Activated CD4-positive, alpha-beta T cell treated with anti-CD3 and anti-CD28 coated beads for 36 hours (primary cell): ENCODE measurements at places on chromosomes 5 and 9.
A peak's percentile ranks its signal among the peaks of the same experiment; 100 is the strongest.

DNA sequence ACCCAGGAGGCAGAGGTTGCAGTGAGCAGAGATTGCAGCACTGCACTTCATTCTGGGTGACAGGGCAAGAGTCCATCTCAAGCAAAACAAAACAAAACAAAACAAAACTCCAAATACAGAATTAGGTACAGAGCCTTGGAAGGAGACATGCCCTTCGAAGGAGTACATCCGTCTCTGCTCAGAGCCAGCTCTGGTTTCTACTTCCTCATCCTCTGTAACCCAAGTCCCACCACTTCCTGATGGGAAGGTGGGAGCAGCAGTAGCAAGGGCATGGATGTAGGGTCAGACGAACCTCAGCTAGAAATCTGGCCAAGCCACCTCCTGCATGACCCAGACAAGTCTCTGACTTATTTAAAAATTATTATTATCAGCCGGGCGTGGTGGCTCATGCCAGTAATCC is 16.5 kb upstream of the STXBP1 start:
- DNase-seq = no peak

- DNase-seq = no peak
Observed at GRCh38 chr9:136719195-136719880, 7.0 kb downstream of the DIPK1B start.

GRCh38 chr9:28584542-28584941 is 1011.3 kb upstream of the C9orf72 start:
- no peak for DNase-seq

- no peak for DNase-seq
Observed at GRCh38 chr9:119453490-119453911, 84.3 kb upstream of the BRINP1 start.

GRCh38 chr9:37295796-37296195 is 126.7 kb upstream of the GRHPR start:
- no peak for DNase-seq

- no peak for DNase-seq
Observed at GRCh38 chr9:124222918-124223720, 34.6 kb upstream of the NEK6 start.

DNA sequence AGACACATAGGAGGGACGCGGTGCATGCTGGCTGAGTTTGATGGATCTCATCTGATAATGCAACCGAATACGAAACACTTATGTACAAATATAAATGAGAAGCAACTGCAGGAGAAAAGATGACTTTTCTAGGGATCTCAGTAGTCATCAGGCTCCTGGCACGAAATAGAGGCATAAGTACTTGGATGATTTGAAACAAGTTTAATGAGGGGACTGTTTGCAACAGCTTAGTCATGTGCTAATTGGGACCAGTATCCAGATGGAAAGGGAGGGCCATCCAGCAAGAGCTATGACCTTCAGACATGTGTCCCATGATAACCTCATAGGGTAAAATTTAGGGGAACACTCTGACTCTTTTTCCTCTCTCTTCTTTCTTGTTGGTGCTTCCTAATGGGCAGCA is 123.0 kb downstream of the EGFLAM start:
- no peak for DNase-seq

GRCh38 chr5:158599157-158599556 is 500.6 kb downstream of the EBF1 start:
- no peak for DNase-seq

GRCh38 chr5:93674866-93675459 is 66.4 kb downstream of the POU5F2 start:
- DNase-seq = no peak

DNA sequence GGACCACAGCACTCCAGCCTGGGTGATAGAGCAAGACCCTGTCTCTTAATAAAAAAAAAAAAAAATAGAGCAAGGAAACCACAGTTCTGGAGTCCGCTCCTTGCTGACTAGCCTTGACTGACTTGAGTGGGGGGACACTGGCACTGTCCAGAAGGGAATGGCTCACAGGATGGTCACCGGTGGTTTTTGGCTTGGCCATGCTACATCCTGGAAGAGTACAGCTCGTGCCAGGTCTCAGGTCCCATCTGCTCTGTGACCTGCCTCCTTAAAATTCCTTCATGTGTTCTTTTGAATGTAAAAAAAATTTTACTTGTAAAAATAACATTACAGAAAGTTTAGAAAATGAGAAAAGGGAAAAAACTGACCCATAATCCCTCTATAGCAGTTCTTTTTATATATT is 5.6 kb downstream of the NANS start:
- DNase-seq = no peak

DNA sequence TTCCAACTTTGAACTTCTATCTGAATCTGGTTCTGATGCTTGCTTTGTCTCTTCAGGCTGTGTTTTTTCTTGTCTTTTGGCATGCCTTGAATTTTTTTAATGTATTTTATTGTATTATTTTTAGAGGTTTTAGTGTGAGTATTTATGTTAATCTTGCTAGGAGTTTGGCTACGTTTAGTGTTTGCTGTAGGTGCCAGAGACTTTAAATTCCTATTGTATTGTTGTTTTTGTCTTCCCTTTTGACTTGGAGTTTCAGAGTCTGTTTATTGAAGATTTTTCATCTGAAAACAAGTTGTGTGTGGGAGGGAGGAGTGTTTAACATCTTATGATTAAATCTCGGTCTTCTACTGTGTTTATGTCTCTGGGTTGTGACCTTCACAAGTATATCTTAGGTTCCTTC is 956.8 kb downstream of the TLE1 start:
- DNase-seq = no peak

DNA sequence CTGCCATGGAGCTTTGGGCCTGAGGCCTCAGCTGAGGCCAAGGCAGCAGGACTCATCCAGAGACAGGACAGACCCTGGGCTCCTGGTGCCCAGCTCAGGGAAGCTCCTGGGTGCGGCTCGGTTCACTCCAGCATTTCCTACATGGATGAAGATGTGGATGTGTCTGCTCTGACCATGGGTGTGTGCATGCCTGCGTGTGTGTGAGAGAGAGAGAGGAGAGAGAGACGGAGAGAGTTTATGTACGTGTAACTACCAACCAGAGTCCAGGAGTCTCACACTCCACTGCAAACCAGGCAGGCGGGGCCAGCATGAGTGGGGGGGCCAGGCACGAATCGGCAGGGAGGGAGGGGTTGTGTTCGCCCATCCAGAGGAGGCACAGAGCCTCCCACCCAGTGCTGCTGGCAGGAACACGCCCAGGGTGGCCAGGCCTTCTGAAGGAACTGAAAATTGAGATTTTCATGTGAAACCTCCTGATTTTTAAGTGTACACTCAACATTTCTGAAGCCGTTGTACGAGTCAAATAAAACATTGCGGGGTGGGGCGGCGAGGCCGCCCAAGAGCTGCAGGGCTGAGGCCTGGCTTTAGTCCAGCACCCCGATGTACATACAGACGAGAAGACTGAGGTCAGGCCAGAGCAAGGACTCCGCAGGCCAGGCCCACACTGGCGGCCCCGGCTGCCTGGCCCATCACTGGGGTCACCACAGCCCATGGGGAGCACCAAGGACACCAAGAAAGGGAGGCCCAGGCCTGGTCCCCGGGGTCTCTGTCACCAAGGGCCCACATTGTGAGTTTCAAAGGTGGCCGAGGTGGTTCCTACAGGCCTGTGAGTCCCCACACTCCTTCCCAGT is 88.7 kb downstream of the ADAMTS2 start:
- no peak for DNase-seq

GRCh38 chr9:129454467-129455067 is 166.3 kb downstream of the C9orf50 start:
- no peak for DNase-seq

DNA sequence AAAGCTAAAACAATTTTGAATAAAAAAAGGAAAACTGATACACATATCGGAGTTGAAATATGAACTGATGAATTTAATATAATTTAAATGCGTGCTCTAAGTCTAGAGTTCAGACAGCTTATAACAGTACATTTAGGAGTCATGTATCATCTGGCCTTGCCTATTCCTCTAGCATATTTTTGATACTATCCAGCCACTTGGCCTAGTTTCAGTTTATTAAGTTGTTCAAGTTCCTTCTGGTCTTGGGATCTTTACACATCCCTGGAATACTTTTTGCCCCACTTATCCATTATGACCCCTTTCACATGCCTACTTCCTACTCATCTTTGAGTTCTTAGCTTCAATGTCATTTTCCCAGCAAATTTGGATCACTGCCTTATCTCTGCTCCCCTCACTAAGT is 192.4 kb upstream of the EFNA5 start:
- DNase-seq = no peak

DNA sequence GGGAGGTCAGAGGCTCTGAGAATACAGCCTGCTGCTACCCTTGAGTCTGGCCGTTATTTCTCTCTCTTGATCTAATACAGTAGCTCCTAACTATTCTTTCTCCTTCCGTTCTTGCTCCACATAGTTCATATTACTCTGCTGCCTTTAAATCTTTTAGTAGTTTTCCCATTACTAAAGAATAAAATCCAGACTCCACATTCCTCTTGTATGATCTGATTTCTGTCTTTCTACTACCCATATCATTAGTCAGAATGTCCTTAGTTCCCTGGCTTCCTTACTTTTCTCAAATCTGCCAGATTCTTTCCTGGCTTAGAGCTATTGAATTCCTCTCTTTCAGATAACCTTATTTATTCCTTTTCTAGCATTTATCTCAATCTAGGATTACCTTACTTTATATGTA is 40.0 kb downstream of the MARCHF6 start:
- no peak for DNase-seq

GRCh38 chr9:83932851-83933250 is 11.6 kb upstream of the KIF27 start:
- no peak for DNase-seq

GRCh38 chr9:36671561-36671960 is 98.9 kb downstream of the MELK start:
- DNase-seq = no peak

- no peak for DNase-seq
Observed at GRCh38 chr9:4887556-4887955, 94.8 kb downstream of the RCL1 start.

- peak; percentile 90 for DNase-seq
Observed at GRCh38 chr9:131661568-131662288, 78.1 kb downstream of the RAPGEF1 start.

- no peak for DNase-seq
Observed at GRCh38 chr9:125904155-125904851, 157.1 kb downstream of the PBX3 start.

- DNase-seq = no peak
Observed at GRCh38 chr5:154390746-154391359, 54.9 kb upstream of the SAP30L start.

GRCh38 chr5:132826424-132827082 is 3.9 kb downstream of the SHROOM1 start:
- DNase-seq = no peak

DNA sequence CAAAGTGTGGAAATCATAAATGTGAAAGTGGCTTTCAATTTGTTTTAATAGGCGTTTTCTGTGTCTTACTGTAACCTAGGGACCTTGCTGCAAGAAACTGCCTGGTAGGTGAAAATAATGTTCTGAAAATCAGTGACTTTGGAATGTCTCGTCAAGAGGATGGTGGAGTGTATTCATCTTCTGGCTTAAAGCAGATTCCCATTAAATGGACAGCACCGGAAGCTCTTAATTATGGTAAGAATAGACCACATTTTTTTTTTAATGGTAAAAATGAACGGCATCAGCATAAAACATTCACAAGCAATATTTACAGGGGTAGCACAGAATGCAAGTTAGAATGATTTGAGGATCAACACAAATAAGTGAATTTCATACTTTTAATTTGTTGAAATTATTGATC is 229.1 kb downstream of the PJA2 start:
- no peak for DNase-seq

DNA sequence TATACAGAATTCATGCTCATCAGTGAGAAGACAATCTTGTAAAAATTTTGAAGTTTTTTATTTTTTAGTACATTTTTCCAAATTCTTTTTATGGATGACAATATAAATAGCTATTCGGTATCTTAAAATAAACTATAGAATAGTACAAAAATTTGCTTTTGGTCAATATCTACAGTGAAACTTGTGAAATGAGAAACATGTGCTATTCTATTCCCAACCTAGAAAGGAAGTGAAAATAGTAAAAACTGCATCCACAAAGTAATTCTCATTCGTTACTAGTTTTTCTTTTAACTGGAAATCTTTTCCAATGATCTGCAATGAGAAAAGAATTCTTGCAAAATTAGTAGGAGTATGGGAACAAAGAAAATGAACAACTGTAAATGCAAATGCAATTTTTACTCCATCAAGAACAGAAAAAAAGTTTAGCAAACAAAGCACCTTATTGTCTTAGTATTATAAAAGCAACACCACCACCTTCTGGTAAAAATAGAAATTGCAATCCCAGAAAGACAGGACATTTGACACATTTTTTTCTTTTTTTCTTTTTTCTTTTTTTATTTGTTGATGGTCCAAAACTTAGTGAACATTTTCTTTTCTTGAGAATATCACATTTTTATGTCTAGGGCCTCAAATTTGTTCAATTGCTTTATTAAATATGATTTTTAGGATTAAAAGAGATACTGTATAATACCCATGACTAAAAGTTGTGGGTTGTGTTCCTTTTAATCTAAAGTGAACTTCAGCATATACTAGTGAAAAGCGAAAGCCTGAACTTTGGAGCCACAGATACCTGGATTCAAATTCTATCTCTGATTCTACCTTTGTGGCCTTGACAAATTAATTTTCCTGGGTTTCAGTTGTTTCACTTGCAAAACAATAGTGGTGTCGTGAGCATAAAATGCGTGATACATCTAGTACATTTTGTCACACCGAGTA is 72.3 kb downstream of the SLCO4C1 start:
- DNase-seq = no peak

DNA sequence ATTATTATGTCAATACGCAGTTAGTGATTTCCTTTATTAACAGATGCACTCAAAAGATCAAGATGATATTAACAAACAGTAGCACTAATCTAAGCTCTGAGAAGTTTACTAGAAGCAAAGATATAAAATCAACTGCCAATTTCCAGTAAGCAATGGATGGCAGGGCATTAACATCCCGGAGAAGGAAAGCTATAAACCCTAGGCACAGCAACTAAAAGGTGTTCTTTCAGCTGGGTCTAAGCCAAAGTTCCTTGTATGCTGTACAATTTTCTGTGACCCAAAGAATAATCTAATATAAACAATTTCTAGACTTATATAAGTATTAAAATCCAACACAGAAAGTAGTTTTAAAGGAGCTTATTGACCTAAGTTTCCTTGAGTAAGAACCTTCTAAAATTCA is 39.4 kb downstream of the PJA2 start:
- DNase-seq = no peak

DNA sequence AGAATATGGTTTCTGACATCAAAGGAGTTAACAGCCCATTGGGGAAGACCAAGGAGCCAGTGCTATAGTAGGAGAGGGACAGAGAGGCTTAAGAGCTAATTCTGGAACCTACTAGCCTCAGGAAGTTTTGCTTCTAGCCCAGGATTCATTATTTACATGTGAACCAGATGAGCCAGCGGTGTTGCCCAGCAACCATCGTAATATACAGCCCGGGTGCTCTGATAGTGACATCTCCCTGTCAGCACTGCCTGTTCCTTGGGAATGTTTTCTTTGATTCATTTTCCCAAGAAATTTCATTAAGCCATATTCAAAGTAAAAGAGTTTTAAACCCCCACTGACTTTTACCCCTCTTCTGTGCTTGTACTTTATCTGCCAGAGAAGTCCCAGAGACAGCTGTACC is 217.4 kb upstream of the ADAMTSL1 start:
- no peak for DNase-seq

GRCh38 chr5:102324714-102325113 is 28.6 kb upstream of the SLCO4C1 start:
- no peak for DNase-seq
